ENCODE measurements at places on chromosomes 2 and 18. TPM values are rescaled to one million over a fixed set of nuclear protein-coding genes. Genes with fewer than 3 reads are reported as not detected.

AMER3 gene
- total RNA-seq: not detected

NPHP1 gene
- 0.18 TPM for total RNA-seq

MRPS5 gene
- total RNA-seq: 82.7 TPM

SERPINB2 gene
- not detected for total RNA-seq

RAB6D gene
- total RNA-seq: not detected

GPAT2 gene
- total RNA-seq: 26.7 TPM

CFAP65 gene
- not detected for total RNA-seq

GULP1 gene
- not detected for total RNA-seq

CCL20 gene
- total RNA-seq: not detected

SLC30A3 gene
- 0.47 TPM for total RNA-seq

HOXD12 gene
- not detected for total RNA-seq

NCKAP1 gene
- total RNA-seq: 1.6 TPM

ZNF385B gene
- total RNA-seq: not detected

C2orf66 gene
- total RNA-seq: 0.16 TPM

DUSP2 gene
- total RNA-seq: 53.6 TPM

RESP18 gene
- total RNA-seq: not detected

TXNDC9 gene
- total RNA-seq: 34.1 TPM

RALBP1 gene
- total RNA-seq: 55.1 TPM

TNFAIP6 gene
- not detected for total RNA-seq

CBLN2 gene
- total RNA-seq: not detected

LOXHD1 gene
- total RNA-seq: 0.06 TPM

PNKD gene
- total RNA-seq: 40.7 TPM

ADAM23 gene
- total RNA-seq: 0.28 TPM

RTKN gene
- total RNA-seq: 1.9 TPM

OTOS gene
- total RNA-seq: not detected

MAPK4 gene
- not detected for total RNA-seq

SEPTIN2 gene
- 290 TPM for total RNA-seq

CSRNP3 gene
- total RNA-seq: not detected

MMADHC gene
- total RNA-seq: 111 TPM

XPO1 gene
- total RNA-seq: 203 TPM

IL1R2 gene
- 0.88 TPM for total RNA-seq

UGT1A6 gene
- total RNA-seq: not detected

AGAP1 gene
- total RNA-seq: 0.75 TPM

USP34 gene
- 93.7 TPM for total RNA-seq

CD207 gene
- total RNA-seq: not detected
